Activated B cell treated with CpG ODN at 0.5 μM for 24 hours (primary cell): ENCODE measurements at places on chromosomes 2 and 18. TPM values are rescaled to one million over a fixed set of nuclear protein-coding genes. Genes with fewer than 3 reads are reported as not detected.

The VPS4B gene
- total RNA-seq: 66.2 and 66.8 TPM in 2 replicates

The HOXD1 gene
- not detected in 2 replicates for total RNA-seq

- DNase-seq: no peak
Observed at GRCh38 chr18:23583071-23583865, 3.0 kb downstream of the NPC1 start.

GRCh38 chr2:158835431-158835830, 40.3 kb downstream of the DAPL1 start:
- DNase-seq: no peak

DNA sequence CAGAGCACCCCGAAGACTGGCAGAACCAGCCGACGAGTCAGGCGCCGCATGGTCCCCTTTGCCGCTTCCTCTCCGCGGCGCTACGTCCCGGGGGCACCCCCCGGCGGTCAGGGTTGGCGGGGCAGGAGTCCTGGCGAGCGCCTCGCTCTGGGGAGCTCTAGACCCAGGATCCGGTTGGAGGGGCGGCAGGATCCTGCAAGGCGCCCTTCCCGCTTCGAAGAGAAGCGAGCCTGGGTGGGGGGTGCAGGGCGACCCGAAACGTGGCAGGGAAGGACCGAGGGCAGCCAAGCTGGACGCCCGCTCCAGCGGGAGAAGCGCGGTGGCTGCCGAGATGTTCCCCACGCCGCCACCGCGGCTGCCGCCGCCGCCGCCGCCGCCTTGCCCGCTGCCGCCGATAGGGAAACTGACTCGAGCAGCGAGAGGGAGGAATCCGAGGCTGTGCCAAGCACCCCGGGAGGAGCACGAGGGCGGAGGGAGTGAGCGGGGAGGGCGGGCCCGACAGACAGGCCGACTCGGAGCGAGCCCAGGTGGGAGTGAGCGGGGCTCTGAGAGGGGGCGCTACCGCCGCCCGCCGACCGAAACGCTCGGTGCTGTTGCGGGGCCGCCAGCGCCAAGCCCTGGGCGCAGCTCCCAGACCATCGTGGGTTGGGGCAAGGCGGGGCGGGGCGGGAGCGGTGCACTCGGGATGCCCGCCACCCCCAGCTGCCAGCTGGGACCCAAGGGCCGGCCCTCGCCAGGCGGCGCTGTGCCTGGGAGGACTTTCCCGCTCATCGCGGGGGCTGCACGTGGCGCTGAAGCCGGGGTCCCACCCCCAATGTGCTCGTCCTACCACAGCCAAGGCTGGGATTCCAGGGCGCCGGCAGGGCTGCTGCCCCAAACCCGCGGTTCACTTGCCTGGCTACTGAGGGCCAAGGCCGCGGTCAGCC, at the start of gene GALNT14:
TSS of gene GALNT14 (minus strand) at position 404 of the 926 bp plus-strand sequence. CDS start at position 50, 354 bp downstream.
- DNase-seq: peak; percentile 64

GRCh38 chr2:129459881-129460280, 519.6 kb upstream of the RAB6C start:
- no peak for DNase-seq

GRCh38 chr2:31397094-31397493, 17.4 kb downstream of the XDH start:
- no peak for DNase-seq

DNA sequence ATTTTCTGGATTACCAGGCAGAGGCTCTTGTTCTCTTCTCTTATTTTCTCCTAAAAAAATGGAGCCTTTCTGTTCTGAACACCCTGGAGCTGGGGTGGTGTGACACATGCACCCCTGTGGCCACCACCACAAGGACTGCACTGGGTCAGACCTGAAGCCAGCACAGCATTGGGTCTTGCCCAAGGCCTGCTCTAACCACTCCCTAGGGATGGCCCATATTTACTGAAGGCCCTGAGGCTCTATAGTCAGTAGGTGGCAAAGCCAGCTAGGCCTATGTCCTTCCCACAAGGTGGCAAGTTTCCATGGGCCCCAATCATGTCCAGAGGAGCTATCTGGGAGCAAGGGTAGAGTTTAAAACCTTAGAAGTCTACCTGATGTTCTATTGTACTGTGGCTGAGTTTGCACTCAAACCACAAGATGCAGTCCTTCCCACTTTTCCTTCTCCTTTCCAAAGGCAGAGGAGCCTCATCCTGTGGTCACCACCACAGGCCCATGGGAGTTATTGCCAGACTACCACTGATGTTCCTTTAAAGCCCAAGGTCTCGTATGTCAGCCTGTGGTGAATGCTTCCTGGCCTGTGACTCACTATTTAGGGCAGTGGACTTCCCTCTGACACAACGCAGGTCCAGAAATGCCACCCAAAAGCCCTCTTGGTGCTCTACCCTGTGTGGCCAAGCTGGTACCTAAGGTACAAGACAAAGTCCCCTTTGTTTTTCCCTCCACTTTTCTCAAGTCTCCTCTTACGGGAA, 15.0 kb upstream of the FMNL2 start:
- DNase-seq: no peak

GRCh38 chr2:219418155-219419011, at the start of gene DES:
Gene DES, plus strand, starts transcription at chr2:219418377. Its CDS starts 86 bp downstream, at chr2:219418463.
- no peak for DNase-seq

DNA sequence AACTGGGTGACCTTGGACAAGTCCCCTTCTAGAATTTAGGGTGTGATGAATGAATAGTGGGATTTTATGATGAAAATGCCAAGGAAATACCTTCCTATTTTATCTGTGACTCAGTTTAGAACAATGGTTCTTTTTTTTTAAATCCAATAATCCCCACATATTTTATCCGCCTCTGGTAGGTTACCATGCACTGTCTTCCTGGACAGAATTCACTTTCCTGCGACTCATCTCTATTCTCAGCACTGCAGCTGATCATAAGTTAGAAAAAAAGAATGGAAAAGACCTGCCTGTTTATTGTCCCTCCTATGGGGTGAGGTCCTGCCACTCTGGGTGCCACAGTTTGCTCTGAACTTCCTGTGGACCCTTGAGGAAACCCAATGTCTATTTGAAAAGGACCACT, 73.1 kb downstream of the IRS1 start:
- DNase-seq: no peak

DNA sequence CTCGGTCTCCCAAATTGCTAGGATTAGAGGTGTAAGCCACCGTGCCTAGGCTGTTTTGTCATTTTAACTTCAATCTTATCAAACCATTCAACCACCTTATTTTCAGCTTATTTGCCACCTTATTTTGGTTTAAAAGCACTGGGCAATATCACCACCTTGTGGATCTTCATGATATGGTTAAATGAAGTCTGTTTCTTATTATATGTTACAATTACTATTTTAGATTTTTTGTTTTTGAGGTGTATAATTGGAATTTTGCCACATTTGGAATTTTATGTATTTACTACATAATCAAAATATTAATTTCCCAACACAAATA, 43.8 kb upstream of the SCN9A start:
- DNase-seq: no peak

DNA sequence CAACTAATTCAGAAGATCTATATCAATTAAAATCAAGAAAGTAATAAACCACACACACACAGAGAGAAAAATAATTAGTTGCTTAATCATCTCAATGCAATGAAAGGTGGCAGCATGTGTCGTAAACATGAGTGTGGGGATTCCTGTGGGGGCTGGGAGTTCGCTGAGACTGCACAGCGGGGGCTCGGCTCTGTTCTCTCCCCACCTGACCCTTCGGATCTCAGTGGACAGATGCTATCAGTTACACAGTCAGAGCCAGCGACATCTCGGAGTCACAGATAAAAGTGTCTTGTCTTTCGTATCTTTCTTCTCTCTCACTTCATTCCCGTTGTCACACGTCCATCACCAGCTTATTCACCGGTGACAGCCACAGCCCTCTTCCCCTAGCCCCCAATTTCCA, 37.1 kb downstream of the COLEC12 start:
- DNase-seq: no peak

DNA sequence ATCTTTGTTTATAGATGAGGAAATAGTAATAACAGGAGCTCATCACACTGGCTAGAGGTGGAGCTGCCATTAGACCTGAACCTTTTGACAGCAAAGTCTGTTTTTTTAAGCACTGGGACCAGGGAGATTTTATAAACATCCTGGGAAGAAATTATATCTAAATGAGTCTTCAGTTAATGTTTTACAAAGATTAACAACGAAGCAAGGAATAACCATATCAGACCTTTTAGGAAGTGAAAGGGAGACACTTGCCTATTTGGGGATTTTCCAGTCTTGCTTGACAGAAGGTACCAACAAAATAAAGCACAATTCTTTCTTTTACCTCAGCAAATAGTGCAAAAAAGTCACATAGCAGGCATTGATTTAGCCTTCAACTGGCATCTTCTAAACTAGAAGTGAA, 777.0 kb downstream of the CPS1 start:
- DNase-seq: no peak

DNA sequence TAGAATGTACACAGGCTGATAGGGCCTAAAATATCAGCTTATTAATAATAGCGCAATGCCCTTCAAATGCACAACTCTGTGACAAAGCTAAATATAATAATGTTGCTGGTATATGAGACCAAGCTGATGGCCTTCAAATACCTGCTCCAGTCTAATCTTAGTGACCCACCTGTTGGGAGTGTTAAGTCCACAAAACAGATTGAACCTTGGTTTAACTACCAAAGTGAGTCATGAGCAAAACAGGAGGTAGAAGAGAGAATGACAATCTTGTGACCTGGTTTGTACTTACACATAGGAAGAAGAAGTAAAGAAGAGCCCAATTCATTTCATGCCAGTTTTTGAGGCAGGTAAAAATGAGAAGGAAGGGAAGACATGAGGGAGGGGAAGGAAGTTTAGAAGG, 295.0 kb downstream of the NR4A2 start:
- no peak for DNase-seq

- no peak for DNase-seq
Observed at GRCh38 chr2:98561902-98562695, 46.2 kb downstream of the COA5 start.

- no peak for DNase-seq
Observed at GRCh38 chr18:59742325-59743111, 45.3 kb upstream of the CCBE1 start.
